ENCODE measurements at places on chromosomes 7 and 10.

GRCh38 chr7:39027491-39027890 is 49.8 kb downstream of the POU6F2 start:
- DNase-seq: no peak

DNA sequence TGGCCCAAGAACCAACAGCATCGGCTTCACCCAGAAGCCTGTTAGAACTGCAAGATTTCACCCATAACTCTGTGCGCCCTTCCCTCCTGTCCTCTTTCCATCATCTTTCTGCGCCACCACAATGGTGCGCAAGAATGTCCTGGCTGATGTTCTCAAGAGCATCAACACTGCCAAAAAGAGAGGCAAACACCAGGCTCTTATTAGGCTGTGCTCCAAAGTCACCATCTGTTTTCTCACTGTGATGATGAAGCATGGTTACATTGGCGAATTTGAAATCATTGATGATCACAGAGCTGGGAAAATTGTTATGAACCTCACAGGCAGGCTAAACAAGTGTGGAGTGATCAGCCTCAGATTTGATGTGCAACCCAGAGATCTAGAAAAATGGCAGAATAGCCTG is 115.2 kb upstream of the FGFR2 start:
- no peak for DNase-seq

DNA sequence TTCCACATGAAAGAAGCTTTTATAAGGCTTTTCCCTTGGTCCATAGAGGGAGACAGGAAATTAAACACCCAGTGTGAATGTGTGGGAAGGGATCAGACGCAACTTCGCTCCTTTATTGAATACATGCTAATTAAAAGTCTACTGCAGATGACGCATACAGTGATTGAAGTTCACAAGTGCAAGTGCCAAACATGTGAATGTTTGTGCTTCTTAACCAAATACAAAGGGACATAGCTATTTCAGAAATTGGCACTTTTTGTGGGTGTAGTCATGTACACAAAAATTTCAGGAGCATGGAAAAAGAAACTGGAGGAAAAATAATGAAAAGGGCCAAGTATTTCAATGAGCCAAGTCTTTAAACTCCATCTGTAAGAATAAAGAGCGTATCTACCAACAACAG is 283.7 kb downstream of the SKAP2 start:
- DNase-seq: no peak

GRCh38 chr7:6482307-6482706 is 34.6 kb upstream of the DAGLB start:
- no peak for DNase-seq

GRCh38 chr7:101126651-101127459 is at the start of gene SERPINE1:
Gene SERPINE1 (plus strand): TSS chr7:101127104. CDS start chr7:101128394, 1,290 bp downstream.
- peak; percentile 95 for DNase-seq

GRCh38 chr10:106866244-106866845 is 298.2 kb downstream of the SORCS1 start:
- DNase-seq: no peak

Measured in femur (tissue), 1 donor.